ENCODE measurements at places on chromosomes 6 and 20. TPM values are rescaled to one million over a fixed set of nuclear protein-coding genes. Genes with fewer than 3 reads are reported as not detected.

GLP1R gene
- polyA plus RNA-seq, result not detected

ADGRG6 gene
- polyA plus RNA-seq, result not detected

DNA sequence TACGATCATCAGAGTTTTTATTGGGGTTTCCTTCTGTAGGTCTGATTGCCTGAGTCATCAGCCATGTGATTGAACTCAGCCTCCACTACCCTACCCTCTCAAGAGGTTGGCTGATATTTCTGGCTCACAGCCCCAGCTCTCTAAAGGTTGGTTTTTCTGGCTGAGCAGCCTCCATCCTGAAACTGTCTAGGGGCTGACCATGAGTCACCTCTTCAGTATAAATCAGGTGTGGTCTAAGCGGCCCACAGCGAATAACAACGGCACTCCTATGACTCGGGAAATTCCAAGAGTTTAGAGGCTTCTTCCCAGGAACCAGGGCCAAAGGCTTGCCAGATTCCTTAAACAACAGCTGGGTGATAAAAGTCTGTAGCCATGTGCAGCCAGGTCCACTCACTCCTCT lies 115.5 kb downstream of the SOD2 start:
- no peak for DNase-seq

DNA sequence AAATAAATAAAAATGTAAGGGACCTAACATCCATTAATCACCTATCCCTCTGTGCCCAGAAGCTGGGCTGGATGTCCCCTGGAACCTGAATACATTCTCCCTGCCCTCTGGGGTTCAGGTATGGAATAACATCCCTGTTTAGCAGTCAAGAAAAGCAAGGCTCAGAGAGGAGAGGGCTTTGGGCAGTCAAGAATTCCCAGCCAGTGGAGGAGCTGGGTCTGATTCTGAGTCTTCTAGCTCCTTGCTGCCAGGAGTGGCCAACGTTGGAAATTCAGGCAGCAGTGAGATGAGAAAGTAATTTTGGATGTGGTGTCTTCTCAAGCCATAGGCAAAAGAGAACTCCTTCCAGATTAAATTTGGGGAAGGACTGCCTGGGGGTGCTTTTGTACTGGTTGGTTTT lies 42.6 kb upstream of the ZNFX1 start:
- no peak for DNase-seq

GRCh38 chr20:23092384-23092756 lies 6.2 kb upstream of the CD93 start:
- no peak for DNase-seq

GCNT2 gene
- polyA plus RNA-seq, result 0.47 TPM

DNA sequence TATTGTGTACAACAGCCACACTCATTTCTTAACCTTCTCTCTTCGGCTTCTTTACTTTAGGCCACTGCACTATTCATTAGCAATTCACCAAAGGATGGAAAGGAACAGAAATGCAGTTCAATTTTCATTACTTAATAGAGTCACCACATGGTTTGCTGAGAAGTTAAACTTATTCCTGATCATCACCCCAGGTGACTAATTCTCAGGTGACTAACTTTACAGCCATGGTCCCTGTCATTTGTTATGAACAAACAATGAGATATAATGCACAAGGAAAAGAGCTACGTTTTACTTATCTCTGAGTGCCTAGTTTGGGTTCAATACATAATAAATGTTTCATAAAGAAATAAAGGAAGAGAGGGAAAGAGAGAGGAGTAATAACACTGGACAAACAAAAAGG lies 45.8 kb upstream of the DST start:
- no peak for DNase-seq

OPN5 gene
- not detected for polyA plus RNA-seq

All from immature natural killer cell (primary cell).